Bronchial epithelial cell (primary cell): ENCODE measurements at places on chromosomes 13 and 19.

DNA sequence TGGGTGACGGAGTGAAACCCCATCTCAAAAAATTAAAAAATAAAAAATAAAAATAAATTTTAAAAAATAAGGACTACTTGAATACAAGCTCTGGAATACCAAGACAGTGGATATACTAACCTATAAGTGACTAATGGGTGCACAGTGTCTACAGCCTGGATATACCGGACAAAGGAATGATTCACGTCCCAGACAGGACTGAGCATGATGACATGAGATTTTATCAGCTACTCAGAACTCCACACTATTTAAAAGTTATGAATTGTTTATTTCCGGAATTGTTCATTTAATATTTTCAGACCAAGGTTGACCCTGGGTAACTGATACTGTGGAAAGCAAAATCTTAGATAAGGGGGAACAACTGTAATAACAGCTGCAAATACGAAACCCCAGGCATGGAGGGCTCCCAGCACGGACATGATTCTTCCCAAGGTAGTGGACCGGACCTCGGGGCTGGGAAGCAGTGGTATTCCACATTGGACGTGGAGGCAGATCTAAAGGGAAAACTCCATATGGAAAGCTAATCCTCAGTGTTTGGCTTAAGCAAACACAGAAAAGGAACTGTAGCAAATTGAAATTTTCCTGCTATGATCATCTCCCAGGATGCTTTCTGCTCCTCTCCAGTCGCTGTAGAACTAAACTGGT lies 102.6 kb upstream of the TSHZ3 start:
- peak; percentile 71 for DNase-seq

- peak; percentile 12 for DNase-seq
Observed at GRCh38 chr13:27712421-27712820, 79.9 kb upstream of the GSX1 start.

DNA sequence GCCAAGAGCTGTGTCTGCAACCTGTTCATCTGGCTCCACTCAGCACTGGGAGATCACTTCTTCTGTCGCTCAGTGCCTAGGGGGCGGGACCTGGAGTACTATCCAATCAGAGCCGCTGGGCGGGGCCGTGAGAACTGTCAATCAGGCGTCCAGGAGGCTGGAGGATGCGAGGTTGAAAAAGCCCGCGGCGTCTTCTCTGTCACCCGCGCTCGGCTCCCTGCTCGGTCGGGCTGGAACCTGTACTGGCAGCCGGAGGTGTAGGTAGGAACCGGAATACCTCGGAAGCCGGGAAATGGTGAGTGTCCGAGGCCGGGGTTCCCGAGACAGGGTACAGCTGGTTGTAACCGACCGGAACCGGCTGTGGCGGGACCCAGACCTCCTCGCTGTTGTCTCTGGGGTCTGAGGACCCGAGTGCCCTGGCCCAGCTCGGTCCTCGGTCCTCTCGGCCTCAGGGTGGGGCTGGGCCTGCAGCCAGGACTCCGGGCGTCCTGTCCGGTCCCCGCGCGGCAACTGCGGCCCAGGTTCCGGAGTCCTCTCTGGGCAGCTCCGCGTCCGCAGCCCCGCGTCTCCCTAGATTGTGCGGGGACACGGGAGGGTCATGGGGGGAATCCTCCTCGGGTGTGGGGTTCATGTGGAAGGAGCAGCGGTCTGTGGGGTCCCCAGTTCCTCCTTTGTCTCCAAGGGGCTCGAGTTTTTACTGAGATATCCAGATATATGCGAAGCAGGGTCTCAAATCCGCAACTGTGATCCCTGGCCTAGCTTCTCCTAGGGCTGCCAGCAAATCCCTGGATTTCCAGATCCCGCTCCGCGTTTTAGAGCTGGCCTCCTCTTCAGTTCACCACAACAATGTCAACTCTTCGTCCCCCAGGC lies 42.6 kb downstream of the ZNF627 start:
- DNase-seq = peak; percentile 89

DNA sequence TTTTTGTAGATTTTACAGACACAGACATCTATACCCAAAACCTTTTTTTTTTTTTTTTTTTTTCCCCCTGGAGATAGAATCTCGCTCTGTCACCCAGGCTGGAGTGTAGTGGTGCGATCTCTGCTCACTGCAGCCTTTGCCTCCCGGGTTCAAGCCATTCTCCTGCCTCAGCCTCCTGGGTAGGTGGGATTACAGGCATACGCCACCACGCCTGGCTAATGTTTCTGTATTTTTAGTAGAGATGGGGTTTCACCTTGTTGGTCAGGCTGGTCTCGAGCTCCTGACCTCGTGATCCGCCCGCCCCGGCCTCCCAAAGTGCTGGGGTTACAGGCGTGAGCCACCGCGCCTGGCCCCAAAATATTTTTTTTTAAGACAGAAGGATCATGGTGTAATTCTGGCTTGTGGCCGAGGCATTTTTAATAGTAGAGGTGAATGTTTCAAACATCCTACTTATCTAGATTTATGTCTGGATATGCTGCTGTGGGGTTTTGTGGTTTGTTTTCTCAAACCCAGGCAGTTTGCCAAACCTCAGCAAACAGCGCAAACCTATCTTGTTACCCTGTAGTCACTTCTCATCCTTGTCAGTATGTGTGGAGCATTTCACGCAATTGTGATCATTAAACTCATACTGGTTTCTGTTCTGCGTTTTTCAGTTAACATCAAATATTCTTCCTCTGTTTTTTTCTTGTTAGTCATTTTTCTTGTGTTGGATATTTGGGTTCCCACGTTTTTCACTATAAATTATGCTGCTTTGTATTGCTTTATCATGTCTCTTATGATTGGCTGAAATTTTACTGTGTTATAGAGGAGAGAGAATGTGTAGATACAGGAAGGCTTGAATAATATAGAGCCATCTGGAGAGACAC lies 36.2 kb upstream of the GARRE1 start:
- peak; percentile 91 for DNase-seq

- no peak for DNase-seq
Observed at GRCh38 chr13:24709186-24709913, 29.1 kb downstream of the ATP12A start.

DNA sequence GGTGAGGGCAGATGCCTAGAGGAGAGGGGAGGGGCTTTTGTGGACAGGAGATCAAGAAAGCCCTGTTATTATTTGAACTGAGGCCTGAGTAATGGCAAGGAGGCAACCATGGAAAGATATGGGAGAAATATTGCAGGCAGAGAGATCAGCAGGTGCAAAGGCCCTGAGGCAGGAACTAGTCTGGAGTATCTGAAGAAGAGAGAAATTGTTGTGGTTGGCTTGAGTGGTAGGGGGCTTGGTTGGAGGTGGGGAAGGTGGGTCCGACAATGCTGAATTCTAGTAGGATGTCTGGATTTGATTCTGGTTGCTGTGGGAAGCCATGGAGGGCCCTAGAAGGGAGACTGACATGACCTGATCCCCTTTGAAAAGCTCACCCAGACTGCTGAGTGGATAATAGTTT lies 2.4 kb upstream of the URI1 start:
- DNase-seq = no peak
